ENCODE measurements at places on chromosomes 2 and 18. TPM values are rescaled to one million over a fixed set of nuclear protein-coding genes. Genes with fewer than 3 reads are reported as not detected.

DNA sequence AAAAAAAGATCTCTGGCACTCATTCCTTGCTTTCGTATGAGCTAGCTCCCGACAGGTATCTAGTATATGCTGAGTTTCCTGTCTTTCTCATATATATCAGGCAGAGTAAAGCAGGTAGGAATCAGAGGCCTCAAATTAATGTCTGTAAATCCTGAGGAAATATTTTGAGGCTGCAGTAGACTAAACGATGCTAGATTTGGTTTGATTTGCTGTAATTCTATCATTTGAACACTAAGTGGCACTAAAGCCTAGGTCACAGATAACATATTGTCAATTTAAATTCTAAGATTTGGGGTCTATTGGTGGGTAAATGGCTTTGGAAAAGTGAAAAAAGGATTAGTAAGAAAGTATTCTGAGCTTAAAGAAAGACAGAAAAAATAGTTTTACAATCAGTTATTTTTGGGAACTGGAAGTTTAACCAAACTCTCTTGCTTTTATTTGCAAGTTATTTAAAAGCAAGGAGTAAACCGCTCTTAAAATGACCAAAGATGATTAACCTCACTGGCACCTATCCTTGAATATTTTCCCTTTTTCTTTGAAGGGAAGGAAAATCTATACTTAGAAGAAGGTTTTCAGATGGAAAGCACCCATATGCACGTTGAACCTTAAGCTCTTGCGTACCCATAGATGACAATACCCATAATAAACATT is 37.6 kb upstream of the SLC4A10 start:
- H3K36me3 ChIP-seq = no peaks in the 10 kb centered on the region
- no peak for DNase-seq
- no peak overlapping the region for H3K4me3 ChIP-seq
- H3K27ac ChIP-seq = no peak overlapping the region
- H3K27me3 ChIP-seq = no peaks in the 10 kb centered on the region
- no peaks in the 10 kb centered on the region for H3K4me1 ChIP-seq

GRCh38 chr2:150476809-150477302 is 10.6 kb downstream of the RND3 start:
- H3K27me3 ChIP-seq = no peaks in the 10 kb centered on the region
- no peak overlapping the region for H3K4me3 ChIP-seq
- no peaks in the 10 kb centered on the region for H3K4me1 ChIP-seq
- H3K27ac ChIP-seq = no peak overlapping the region
- no peak for DNase-seq

GRCh38 chr2:32877587-32878510 is 68.9 kb upstream of the LTBP1 start:
- no peaks in the 10 kb centered on the region for H3K36me3 ChIP-seq
- H3K4me3 ChIP-seq = no peak overlapping the region
- DNase-seq = no peak
- H3K27me3 ChIP-seq = peaks cover 2% of the 10 kb centered on the region

GRCh38 chr2:140597836-140598235 is 1533.0 kb downstream of the LRP1B start:
- H3K27ac ChIP-seq = no peak overlapping the region
- no peaks in the 10 kb centered on the region for H3K4me1 ChIP-seq
- H3K27me3 ChIP-seq = no peaks in the 10 kb centered on the region
- DNase-seq = no peak
- no peak overlapping the region for H3K4me3 ChIP-seq

DNA sequence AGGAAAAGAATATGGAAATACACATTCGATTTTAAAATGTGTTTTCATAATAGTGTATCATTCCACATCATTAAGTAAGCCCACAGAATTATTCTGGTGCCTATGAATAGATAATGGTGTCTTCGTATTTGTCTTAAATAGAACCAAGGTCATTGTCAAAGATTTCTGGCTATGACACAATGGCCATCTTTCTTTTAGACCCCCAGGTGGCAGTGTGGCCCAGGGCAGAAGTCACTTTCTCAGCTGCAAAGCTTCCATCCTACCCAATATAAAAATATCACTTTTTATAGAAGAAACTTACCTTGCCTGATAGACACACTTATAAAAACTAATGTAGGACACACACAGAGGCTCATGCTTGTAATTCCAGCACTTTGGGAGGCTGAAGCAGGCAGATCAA is 57.5 kb downstream of the ZRANB3 start:
- H3K27ac ChIP-seq = no peak overlapping the region
- DNase-seq = peak; percentile 31
- H3K4me1 ChIP-seq = no peaks in the 10 kb centered on the region
- no peaks in the 10 kb centered on the region for H3K27me3 ChIP-seq
- H3K36me3 ChIP-seq = no peaks in the 10 kb centered on the region

DNA sequence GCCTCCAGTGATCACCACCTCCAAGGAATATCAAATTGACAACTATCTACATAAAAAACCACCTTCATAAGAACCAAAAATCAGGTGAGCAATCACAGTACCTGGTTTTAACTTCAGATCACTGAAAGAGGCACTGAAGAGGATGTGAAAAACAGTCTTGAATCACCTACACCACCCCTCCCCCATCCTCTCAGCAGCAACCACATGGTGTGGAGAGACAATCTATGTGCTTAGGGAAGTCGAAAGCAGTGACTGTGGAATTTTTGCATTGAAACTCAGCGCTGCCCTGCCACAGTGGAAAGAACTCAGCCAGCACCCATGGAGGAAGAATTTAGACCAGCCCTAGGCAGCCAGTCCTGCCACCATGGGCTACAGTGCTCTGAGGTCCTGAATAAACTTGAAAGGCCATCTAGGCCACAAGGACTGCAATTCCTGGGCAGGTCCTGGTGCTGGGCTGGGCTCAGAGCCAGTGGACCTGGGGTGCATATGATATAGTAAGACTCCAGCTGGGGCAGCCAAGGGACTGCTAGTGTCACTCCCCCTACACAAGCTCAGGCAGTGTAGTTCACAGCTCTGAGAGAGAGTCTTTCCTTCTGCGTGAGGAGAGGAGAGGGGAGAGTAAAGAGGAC is 75.6 kb downstream of the ATL2 start:
- H3K4me3 ChIP-seq = no peak overlapping the region
- peaks cover 26% of the 10 kb centered on the region for H3K4me1 ChIP-seq
- H3K27ac ChIP-seq = no peak overlapping the region
- DNase-seq = peak; percentile 20
- no peaks in the 10 kb centered on the region for H3K27me3 ChIP-seq

Gene CPO
- not detected for total RNA-seq

Gene PLCL1
- 1.6 TPM for total RNA-seq

Gene IL1R2
- total RNA-seq = 0.88 TPM

Measured in activated CD4-positive, alpha-beta memory T cell treated with anti-CD3 and anti-CD28 coated beads, Interleukin-2, amount 10 ng/mL, durations not matched to agents 7 days and 5 days (primary cell).